Stimulated activated CD4-positive, alpha-beta T cell treated with anti-CD3 and anti-CD28 coated beads, Interleukin-4, amount 100 ng/mL, for 24 hours (primary cell): ENCODE measurements at places on chromosomes 1 and 21.

GRCh38 chr1:165376041-165376810 is 19.7 kb upstream of the LMX1A start:
- DNase-seq = peak; percentile 26

GRCh38 chr1:43874716-43875115 is 58.9 kb upstream of the ARTN start:
- DNase-seq = no peak

- DNase-seq = no peak
Measured at GRCh38 chr1:4973341-4973740, 318.9 kb downstream of the AJAP1 start.

- no peak for DNase-seq
Measured at GRCh38 chr1:229146647-229147046, 124.3 kb upstream of the RAB4A start.

GRCh38 chr1:26212726-26213125 is 21.3 kb upstream of the CEP85 start:
- no peak for DNase-seq

GRCh38 chr1:244988521-244988920 is 124.2 kb upstream of the HNRNPU start:
- DNase-seq = no peak

DNA sequence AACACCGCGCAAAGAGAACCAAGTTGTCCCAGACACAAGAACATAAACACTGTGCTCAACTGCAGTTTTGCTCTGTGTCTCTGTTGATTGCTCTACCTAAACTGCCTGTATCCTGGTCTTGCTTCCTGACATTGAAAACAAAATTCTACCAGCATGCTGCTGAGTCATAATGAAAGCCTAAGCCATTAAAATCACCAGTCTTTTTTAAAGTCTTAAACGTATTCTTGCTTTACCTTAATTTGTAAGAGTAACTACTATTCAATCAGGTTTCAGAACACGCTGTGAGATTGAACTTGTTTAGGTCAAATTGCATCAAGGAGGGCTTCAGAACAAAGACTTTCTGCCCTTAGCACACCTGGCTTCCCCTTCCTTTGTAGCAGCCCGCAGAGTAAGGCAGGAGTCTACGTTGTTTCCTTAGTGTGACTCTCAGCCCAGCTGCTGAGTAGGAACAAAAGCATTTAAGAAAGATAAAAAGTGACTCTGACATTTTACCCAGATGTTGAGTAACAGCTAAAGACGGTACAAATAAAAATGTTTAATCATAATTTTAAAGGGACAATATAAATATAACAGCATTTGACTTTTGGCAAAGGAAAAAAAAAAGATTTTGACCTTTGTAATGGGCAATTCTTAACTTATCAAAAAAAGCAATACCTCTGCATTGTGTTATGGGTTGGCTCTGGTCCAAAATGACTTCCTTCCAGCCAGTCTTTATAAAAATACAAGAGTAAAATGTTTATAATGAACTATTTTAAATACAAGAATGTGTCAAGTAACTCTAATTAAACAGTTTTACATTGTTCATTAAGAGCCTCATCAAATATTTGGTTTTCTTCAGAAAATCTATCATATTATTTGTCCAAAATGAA is 186.9 kb upstream of the ADGRL4 start:
- no peak for DNase-seq

DNA sequence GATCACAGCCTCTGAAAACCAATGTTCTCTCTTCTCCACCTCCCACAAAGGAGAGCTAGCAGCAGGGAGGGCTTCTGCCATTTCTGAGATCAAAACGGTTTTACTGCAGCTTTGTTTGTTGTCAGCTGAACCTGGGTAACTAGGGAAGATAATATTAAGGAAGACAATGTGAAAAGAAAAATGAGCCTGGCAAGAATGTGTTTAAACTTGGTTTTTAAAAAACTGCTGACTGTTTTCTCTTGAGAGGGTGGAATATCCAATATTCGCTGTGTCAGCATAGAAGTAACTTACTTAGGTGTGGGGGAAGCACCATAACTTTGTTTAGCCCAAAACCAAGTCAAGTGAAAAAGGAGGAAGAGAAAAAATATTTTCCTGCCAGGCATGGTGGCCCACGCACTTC is 35.8 kb upstream of the TDRD10 start:
- no peak for DNase-seq

GRCh38 chr1:208218237-208219097 is 25.7 kb downstream of the PLXNA2 start:
- DNase-seq = no peak

DNA sequence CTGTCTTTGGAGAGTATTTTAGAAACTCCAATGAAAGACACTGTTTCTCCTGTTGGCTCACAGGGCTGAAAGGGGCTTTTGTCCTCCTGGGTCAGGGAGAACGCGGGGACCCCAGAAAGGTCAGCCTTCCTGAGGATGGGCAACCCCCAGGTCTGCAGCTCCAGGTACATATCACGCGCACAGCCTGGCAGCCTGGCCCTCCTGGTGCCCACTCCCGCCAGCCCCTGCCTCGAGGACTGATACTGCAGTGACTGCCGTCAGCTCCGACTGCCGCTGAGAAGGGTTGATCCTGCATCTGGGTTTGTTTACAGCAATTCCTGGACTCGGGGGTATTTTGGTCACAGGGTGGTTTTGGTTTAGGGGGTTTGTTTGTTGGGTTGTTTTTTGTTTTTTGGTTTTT is 58.5 kb downstream of the LACTBL1 start:
- DNase-seq = no peak

DNA sequence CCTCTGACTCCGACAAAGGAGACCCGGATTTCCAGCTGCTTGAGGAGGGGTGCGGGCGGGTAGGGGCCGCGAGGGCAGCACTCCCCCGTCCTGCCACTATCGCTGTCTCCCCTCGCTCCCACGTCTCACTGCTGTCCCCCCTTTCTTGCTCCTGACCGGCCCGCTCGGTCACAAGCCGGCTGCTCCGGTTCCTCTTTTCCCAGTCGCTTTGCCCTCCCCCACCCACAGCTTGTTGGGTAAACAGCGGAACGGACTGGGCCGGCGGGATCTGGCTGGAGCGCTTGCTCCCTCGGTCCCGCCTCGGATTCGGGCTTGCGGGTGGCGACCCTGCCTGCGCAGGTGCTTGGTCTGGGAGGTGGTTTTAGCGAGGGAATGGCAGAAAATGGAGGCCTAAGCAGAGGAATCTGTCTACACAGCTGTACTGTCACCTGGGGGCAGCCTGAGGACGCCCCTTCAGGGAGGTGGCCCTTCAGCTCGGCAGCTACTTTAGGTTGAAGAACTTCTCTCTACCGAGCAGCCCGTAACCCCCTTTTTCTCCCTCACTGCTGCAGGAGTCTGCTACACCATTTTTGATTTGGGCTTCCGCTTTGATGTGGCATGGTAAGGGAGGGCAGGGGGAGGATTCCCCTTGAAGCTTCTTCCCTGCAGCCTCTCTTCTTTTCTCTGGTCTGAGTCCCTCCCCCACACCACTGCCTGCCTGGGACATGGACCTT is 645 bp downstream of the ATP6V0B start:
- DNase-seq = peak; percentile 30

DNA sequence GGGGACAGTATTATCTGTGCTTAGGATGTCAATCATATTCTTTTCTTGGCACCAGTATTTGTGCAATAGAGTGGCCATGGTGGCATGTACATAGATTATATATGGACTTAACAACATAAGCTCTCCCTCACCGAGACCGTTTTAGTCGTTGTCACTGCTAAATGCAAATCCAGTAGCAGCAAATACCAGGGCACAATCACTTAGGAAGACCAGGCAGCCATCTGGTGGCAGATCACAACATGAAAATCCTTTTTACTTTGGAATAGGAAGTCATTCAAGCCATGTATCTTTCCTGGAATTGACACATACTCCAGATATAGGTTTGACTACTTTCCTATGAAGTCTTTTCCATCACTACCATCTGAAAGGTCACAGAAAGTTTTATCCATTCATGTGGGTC is 53.2 kb upstream of the C1orf87 start:
- no peak for DNase-seq

DNA sequence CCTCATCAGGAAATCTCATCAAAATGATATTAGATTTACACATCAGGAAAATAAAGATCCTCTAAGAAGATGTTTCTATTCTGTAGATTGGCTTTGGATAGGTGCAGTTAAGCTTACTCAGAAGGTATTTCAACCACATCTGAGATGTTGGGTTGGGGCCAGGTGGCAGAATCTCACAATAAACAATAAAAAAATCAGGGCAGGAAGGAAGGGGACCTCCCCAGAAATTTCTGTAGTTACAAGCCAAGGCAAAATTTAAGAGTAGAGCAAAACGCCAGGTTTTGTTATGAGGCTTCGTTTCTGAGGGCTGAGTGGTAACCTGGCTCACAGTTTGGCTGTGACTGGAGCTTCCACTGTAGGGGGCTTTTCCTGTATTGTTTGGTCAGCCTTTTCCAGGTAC is 84.8 kb downstream of the HUNK start:
- no peak for DNase-seq

DNA sequence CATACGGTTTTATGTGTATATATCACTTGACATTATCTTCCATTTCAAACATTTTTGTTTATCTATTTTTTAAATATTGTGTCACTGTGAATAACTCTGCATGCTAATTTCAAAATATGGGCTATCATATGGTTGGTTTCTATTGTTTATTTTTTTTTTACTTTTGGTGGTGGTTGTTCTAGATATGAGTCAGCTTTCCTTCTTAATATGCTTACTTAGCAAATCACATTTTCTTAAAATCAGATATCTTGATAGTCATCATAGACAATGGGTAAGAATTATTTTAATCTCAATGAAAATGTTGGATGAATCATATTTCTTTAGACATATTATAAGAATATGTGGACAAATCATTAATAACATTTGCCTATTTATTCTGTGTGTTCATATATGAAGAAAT is 881.5 kb downstream of the BRINP3 start:
- no peak for DNase-seq

DNA sequence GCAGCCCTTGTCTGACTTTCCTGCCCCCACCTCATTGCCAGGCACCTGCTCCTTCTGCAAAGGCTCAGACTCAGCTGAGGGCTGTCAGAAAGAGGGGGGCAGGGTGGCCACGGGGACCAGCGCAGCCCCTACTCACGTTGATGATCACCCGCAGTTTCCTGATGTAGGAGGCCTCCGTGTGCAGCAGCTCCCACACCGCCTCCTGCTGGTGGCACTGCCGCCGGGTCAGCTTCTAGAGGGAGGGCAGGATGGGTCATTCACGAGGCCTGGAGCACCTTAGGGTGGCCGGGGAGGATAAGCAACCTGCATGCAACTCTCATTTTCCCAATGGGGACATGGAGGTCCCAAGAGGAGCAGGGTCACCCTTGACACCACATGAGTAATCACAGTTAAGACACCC is 6.4 kb upstream of the TNFRSF25 start:
- DNase-seq = no peak

DNA sequence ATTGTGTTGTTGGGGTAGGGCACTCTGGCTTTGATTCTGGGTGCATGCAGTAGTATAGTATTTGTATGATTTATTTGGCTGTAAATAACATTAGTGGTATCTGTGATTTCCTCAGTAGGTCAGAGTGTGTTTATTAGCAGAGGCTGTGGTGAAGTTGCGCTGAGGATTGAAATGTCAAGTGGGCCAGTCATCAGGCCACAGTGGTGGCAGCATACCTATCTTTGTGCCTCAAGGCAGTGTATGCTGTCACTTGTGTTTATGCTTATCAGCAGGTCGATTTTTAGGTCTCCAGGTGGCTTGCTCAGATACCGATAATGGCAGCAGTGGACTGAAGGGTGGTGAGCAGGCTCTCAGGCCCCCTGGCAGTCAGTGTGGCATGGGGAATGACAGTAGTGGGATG is 11.3 kb downstream of the LY9 start:
- no peak for DNase-seq

- no peak for DNase-seq
Measured at GRCh38 chr1:81509594-81509993, 291.1 kb upstream of the ADGRL2 start.

DNA sequence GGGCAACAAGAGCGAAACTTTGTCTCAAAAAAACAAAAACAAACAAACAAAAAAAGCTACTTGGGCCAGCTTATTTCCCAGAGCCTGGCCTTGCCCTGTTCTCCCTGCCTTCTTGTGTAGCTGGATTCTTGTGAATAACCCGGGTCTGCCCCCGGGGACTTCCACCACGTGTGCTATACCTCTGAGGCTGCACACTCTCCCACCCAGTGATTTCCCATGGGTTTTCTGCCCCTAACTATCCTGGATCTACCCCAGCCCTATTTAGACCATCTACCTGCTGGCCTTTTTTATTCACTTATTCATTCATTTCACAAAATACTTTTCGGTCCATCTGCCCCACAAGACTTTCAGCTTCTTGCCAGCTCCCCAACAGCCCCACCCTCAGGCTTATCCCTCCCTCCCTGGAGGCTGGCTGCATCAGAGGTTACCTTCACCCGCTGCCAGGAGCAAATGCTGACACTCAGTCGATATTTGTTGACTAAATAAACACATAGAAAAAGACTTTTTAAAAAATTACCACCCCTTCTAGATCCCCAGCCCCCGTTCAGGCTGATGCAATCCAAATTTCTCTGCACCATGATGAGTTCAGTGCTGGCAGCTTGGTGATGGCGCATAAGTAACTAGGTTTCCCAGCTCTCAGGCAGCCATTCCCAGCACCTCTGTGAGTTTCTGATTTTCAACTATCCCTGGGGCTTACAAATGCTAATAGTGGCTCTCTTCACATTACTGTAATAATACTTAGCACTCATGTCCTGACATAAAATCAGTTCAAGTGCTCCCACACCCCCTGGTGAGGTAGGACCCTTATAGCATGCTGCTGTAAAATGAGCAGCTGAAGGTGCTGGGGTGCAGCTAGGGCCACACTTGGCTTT is 30.7 kb upstream of the TARBP1 start:
- DNase-seq = no peak

DNA sequence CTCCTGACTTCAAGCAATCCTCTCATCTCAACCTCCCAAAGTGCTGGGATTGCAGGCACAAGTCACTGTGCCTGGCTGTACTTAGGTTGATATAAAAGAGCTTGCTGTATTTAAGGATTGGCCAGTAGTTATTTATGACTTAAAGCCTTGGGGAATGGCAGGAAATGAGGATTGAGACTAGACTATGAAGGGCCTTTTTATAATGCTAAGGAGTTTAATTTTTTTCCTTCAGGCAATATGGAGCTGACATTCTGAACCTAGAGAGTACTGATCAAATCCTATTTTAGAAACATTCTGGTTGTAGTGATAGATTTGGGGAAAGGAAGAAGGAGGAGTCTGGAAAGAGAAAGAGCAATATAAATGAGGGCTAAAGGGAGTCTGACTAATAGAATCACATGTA is 44.7 kb downstream of the MSH4 start:
- DNase-seq = no peak

DNA sequence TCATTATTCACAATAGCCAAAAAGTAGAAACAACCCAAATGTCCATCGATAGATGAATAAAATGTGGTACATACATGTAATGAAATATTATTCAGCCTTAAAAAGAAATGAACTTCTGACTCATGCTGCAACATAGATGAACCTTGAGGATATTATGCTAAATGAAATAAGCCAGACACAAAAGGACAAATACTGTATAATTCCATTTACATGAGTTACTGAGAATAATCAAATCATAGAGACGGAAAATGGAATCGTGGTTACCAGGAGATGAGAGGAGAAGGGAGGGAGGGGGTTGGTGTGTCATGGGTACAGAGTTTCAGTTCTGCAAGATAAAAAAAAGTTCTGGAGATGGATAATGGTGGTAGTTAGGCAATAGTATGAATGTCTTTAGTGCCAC is 184.1 kb downstream of the PSMG1 start:
- no peak for DNase-seq
